ENCODE measurements at places on chromosomes 1 and 21.

GRCh38 chr1:182917378-182917777 lies 35.6 kb downstream of the SHCBP1L start:
- no peak for ATAC-seq

- ATAC-seq, result no peak
These were observed 11.7 kb downstream of the MPZ start for GRCh38 chr1:161298116-161298515.

- no peak for ATAC-seq
These were observed 21.0 kb upstream of the CBR3 start for GRCh38 chr21:36113647-36114428.

DNA sequence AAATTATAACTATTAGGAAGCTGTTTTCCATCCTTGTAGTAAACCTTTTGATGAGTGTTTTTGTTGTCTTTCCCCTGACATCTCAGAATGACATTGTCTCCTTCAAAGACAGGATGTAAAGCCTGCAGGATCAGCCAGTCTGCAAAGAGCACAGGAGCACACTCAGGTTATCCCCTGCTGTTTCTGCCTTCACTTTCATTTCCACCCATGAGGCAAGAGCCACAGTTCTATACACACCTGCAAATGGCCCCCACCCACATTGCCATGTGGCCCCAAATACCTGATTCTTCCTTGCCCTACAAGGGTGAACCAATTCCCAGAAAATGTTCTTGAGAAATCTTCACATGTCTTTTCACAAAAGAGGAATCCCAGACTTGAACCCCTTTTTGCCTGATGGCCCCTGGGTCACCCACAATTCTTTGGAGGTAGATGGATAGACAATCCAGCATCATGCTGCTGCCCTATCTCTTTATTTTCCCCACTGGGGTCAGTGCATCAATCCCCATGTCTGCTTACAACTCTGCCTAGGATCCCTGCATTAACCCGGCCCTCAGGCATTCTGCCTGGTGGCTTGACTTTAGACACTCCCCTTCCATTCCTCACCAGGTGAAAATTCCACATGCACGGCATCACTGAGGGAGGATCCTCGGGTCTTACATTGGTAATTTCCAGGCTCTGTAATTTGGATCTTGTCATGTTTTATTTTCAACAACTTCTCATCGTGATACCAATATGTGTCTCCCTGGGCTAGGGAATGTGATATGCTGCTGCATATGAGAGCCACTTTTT lies 2.6 kb downstream of the FCRL3 start:
- no peak for ATAC-seq

DNA sequence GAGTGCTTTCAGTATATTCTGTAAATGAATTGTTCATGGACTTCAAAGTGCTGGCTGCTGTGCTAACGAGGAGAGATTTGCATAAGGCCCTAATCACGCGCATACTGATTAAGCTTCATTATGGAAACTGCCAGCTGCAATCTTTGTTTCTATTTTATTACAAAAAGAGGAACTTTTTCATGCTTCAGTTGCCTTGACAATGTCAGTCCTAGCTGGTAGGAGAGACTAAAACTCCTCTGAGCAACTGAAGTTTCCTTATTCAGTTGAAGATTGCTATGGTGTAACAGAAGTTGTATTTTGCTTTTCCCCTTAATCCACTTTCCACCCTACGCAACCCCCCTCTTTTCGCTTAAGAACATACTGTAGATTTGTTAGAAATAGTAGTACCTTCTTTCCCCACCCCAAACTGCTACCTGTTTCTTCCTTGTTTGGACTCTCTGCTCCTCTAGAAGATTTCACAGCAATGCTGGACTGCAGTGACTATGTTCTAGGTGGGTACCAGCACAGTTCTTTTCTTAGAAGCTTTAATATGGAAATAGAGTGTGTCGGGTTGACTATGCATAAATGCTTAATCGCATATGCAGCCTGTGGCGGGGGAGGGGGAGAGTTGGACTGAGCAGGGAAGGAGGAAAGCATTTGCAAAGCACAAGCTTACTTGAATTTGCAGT lies 108.3 kb downstream of the POU2F1 start:
- ATAC-seq, result no peak

DNA sequence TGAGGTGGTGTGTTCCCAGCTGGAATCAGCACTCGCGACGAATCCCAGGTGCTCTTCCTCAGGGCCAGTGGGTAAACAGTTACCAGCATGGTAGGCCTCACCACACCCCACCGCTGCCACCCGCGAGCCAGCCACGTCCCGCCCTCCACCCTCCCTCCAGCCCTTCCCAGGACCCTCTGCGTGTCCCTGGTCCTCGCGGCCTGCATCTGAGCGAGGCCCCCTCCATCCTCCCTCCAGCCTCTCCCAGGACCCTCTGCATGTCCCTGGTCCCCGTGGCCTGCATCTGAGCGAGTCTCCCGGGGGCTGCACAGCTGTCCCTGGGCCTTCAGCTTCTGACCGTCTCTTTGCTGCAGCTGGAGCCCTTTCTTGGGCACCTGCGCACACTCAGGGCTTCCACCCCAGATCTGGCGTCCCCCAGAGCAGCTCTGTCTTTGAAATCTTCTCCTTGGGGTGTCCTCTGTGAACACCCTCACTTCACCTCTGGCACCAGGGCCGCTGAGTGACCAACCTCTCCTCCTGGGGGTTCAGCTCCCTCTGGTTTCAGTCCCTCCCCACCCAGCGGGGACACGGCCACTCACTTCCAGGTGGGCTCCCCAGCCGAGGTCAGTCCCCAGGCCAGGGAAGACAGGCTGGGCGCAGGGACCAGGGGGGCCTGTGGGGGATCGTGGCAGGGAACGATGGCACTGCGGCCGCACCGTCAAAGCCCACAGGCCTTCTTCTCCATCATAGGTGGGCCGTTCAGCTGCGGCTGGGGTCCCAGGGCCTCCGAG lies 57.8 kb upstream of the COL6A2 start:
- no peak for ATAC-seq

- ATAC-seq, result no peak
These were observed 190.0 kb upstream of the VAMP3 start for GRCh38 chr1:7580923-7581753.

DNA sequence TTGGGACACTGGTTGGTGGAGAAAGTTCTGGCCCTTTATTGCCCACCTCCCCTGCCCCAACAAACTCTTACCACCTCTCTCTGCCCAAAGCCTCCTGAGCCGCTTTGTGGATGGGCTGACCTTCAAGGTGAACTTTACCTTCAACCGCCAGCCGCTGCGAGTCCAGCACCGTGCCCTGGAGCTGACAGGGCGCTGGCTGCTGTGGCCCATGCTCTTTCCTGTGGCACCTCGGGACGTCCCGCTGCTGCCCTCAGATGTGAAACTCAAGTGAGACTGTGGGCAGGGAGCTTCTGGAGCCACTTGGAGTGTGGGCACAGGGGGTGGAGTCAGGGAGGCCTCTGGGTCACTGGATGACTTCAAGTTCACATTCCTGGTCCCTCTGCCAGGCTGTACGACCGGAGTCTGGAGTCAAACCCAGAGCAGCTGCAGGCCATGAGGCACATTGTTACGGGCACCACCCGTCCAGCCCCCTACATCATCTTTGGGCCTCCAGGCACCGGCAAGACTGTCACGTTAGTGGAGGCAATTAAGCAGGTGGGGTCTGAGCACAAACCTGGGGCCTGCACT lies 12.5 kb downstream of the RHOC start:
- no peak for ATAC-seq

DNA sequence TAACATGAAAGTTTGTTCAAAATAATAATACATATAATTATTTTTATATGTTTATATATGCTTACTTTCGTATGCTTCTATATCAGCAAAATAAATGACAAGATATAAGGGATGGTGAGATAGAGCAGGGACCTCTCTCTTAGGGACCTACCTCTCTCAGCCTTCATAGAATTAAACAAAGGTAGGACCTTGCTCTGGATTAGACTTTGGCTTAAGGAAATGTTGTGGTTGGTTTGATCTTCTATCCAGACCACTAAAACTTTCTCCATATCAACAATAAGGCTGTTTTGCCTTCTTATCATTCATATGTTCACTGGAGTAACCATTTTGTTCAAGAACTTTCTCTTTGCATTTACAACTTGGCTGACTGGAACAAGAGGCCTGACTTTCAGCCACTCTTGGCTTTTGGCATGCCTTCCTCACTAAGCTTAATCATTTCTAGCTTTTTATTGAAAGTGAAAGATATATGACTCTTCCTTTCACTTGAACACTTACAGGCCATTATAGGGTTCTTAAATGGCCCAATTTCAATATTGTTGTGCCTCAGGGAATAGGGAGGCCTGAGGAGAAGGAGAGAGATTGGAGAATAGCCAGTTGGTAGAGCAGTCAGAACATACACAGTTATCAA lies 14.4 kb downstream of the FRRS1 start:
- ATAC-seq, result no peak

GRCh38 chr1:203351037-203351625 lies at the start of gene FMOD:
TSS of gene FMOD (minus strand) at chr1:203351122. CDS start at chr1:203348270, 2,852 bp downstream.
- no peak for ATAC-seq

DNA sequence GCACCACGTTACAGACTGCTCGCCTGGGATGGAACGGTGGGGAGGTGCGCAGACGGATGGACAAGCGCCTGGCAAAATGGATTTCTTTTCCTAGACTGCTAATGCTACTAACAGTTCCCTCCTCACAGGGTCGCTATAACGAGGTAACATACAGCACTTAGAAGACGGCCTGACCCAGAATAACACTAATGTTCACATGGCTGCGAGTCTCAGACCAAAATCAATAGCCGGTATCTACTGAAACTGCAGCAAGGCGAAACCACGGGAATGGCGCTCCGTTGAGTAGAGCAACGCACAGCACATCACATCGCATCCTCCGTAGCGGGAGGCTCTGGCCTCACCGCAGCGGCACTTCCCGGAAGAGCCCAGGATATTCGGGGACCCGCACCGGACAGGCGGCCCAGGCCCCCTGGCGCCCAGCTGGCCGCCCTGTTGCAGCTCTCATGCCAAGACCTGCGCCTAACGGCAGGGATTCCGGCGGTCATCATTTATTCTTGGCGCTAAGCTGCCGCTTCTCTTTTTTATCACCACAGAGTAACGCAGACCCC lies 46.6 kb downstream of the VPS26C start:
- peak; percentile 81 for ATAC-seq

GRCh38 chr1:17011092-17011438 lies 663 bp downstream of the ATP13A2 start:
- ATAC-seq, result no peak

- no peak for ATAC-seq
These were observed 172.1 kb upstream of the RNPC3 start for GRCh38 chr1:103353391-103353790.

GRCh38 chr1:29703596-29704370 lies 467.5 kb downstream of the PTPRU start:
- peak; percentile 71 for ATAC-seq

- ATAC-seq, result no peak
These were observed 1.9 kb downstream of the IGSF8 start for GRCh38 chr1:160096274-160097116.

- no peak for ATAC-seq
These were observed 60.5 kb downstream of the KLHDC7A start for GRCh38 chr1:18541046-18541795.

GRCh38 chr1:63277195-63278192 lies 44.9 kb upstream of the FOXD3 start:
- ATAC-seq, result no peak
